Left forelimb (tissue), 1 donor: ENCODE measurements at places on chromosomes 12 and 14.

DNA sequence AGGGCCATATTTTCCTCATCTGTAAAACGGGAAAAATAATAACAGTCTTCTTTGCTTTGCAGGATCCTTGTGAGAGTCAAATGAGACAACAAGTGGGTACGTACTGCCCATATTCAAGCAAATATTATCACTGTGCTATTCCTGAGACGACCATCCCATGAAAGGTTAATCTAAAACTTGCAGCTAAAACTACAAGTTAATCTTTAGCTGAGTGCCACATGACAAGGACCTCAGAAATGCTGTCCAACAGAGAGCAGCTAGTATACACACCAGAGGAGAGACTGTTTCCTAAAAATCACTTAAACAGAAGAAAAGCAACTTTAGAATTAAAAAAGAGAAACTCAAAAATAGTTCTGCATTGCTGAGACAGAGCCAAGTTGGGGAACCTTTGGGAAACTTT is 162.7 kb upstream of the TMTC2 start:
- DNase-seq = no peak

GRCh38 chr12:69555461-69555860 is 29.8 kb upstream of the CCT2 start:
- no peak for DNase-seq

DNA sequence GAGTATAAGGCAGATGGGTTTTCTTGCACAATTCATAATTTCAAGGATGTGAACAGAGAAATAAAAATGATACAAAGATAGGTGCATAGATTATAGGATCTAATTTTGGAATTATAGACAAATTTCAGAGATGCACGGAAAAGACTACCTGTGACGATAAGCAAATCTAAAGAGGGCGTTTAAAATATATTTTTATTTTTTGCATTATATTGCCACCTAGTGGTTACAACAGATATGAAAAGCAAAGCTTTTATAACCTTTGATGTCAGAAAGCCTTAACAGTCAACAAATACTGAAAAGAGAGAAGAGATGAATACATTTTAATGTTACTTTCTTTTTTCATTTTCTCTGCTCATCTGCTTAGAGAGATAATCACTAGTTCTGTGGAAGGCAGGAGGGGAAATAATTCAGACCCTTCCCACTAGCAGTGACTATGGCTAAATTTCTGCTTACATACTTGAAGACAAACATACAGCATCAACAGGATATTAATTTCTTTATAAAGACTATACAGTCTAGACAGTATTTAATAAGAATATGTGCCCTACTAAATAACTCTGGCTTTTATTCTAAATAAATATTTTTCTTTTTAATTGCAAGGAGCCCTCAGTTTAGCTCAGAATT is 46.3 kb downstream of the NTS start:
- DNase-seq = no peak

DNA sequence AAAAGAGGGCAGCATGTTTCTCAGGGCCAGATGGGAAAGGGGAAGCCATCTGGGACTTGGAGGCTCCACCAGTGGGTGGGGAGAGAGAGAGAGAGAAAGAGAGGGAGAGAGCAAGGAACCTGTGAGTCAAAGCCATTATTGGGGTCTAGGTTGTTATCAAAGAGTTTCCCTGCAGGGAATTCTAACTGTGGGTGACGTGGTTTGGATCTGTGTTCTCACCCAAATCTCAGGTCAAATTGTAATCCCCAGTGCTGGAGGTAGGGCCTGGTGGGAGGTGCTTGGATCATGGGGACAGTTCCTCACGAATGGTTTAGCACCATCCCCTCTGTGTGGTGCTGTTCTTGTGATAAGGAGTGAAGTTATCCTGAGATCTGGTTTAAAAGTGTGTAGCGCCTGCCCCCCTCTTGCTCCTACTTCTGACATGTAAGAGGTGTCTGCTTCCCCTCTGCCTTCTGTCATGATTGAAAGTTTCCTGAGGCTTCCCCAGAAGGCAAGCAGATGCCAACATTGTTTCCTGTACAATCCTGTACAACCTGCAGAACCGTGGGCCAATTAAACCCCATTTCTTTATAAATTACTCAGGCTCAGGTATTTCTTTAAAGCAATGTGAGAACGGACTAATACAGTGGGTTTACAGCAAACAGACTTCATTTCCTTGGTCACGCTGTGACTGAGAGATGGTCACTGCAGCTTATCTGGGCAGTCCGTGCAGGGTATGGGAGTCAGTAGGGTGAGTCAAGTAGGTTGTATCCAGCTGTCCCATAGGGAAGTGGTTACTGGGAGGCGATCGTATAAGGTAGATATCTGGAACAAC is 52.4 kb downstream of the CCDC91 start:
- DNase-seq = no peak

- DNase-seq = no peak
These were observed 127.0 kb downstream of the MED13L start for GRCh38 chr12:116150452-116150851.

- DNase-seq = no peak
These were observed 80.0 kb downstream of the BTG1 start for GRCh38 chr12:92065639-92066038.

DNA sequence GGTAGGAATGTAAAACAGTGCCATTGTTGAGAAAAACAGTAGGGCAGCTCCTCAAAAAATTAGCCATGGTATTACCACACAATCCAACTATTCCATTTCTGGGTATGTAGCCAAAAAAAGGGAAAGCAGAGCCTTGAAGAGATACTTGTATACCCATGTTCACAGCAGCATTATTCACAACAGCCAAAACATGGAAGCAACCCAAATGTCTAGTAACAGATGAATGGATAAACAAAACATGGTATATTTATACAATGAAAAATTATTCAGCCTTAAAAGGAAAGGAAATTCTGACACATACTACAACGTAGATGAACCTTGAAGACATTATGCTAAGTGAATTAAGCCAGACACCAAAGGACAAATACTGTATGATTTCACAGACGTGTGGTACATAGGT is 67.6 kb upstream of the GNG2 start:
- DNase-seq = no peak

GRCh38 chr14:32408018-32408417 is 78.9 kb downstream of the AKAP6 start:
- DNase-seq = no peak

- DNase-seq = no peak
These were observed 172.7 kb upstream of the CNOT2 start for GRCh38 chr12:70070494-70071007.

GRCh38 chr12:91400271-91400670 is 217.7 kb upstream of the DCN start:
- DNase-seq = no peak

- no peak for DNase-seq
These were observed 1.1 kb upstream of the SLCO1B1 start for GRCh38 chr12:21129906-21130305.

DNA sequence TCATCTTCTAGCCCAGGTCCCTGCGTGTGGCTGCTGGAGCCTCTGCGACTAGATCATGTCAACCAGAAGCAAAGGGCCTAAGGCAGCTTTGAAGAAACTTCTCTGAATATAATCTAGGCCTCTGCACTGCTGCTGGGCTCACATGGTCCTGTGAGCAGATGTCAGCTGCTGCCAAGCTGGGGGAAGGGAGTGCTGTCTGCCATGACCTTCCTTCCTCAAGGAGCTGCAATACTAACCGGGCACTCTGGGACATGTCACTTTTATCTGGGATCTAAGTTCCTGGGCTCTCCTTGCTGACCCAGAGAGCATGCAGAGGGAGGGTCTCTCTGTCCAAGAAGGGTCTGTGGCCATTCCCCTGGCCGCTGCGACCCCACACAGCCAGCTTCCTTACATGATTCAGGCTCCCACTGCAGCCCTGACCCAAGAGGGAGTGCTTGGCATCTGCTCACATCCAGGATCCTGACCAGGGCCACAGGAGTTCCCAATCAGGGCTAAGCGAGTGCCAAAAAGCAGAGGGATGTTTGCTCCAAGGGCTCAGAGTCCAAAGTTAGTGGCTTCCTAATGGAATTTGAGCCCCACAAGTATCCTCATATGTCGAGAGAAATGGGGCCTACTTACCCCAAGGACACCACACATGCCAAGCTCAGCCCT is 74.0 kb downstream of the PLEKHG3 start:
- DNase-seq = no peak

DNA sequence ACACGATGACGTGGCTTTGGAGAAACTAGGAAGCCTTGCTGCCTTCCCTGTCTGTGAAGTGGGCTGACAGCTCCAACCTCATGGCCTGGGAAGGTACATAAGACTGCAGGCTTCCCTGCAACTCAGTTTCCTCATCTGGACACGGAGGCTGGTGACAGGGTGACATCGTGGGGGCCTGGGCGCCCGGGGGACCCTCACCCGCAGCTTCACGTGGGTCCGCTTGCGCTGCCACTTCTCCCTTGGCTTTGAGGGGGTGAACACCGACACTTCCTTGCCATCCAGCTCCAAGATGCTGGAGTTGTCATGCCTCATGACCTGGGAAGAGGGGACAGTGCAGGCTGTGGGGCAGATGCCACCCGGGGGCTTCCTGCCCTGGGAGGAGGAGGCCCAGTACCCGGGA is 7.6 kb downstream of the ARL6IP4 start:
- DNase-seq = no peak

DNA sequence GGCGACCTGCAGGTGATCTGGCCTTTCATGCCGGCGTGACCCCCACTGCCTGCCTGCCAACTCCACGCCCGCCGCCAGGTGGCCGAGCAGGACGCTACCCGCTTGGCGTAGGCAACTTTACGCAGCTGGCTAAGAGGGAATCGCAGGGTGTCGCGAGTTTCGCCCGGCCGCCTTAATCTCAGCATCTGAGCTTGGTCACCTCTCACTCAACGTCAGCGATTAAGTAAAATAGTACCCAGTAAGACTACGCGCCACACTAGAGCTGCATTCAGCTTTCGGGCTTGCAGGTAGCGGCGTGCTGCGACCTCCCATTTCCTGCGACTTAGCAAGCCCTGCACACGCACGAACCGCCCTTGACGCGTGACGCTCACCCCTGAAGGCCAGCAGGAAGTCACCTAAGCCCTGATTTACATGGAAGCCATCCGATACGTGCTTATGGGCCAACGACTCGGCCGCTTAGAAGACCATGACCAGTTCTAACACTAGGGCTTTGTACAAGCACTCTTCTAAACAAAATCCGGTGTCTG is 33.2 kb downstream of the WBP11 start:
- DNase-seq = peak; percentile 85

DNA sequence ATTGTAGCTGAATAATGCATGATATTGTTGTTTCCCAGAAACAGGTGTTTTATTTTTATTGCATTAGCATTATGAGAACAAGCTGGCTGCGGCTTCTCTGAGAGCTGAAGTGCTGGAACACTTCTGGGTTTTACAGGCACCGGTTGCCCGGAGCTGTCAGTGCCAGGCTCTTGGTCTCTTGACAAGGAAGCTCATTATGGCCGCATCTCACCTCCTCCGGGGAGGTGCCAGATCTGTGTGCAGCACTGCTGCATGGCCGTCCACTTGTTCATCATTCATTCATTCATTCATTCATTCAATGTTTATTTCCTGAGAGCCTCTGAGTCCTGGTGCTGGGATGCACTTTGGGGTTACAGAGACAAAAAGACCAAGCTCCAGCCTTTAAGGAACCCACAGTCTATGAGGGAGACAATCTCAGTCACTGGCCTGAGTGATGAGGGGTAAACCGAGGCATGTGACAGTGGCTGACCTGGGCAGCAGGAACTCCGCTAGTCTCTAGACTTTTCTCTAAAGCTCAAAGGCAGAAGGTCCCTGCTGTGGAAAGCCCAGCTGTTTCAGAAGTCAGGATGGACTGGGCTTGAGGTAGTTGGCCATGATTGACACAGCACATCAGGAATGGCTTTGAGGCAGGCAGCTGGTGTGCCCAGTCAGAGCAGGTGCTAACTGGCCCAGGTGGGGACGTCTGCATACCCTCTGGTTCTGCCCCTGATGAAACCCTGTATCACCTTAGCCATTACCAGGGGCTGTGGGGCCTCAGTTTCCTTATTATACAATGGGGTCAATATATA is 181.0 kb downstream of the ADGRD1 start:
- no peak for DNase-seq

DNA sequence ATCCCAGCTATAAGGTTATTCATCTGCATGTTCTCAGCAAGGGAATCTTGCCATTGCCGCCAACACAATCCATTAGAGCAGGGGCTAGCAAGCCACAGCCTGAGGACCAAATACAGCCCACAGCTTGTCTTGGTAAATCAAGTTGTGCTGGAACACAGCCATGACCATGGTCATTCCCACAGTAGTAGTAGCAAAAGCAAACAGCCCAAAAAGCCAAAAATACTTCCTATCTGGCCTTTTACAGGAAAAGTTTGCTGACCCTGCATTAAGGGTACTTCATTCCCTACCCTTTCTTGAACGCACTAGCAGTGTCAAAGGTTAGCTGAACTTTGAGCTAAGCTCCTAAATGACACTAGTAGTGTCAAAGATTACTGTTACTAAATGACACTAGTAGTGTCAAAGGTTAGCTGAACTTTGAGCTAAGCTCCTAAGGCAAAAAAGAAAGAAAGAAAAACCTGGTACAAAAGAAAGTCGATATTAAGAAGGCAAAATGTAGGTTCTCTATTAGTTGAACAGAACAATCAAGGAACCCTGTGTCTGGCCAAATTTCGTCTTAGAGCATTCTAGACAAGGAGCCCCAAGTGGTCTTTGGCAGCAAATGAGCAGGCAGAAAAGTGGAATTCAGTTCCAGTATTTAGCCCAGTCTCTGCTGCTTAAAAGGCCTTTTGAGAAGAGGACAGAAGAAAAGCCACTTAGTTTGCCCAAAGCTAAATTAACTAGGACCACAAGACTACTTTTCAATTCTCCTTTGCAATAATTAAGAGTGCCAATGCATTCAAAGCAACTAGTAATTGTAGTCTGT is 67.7 kb downstream of the NT5DC3 start:
- DNase-seq = no peak

DNA sequence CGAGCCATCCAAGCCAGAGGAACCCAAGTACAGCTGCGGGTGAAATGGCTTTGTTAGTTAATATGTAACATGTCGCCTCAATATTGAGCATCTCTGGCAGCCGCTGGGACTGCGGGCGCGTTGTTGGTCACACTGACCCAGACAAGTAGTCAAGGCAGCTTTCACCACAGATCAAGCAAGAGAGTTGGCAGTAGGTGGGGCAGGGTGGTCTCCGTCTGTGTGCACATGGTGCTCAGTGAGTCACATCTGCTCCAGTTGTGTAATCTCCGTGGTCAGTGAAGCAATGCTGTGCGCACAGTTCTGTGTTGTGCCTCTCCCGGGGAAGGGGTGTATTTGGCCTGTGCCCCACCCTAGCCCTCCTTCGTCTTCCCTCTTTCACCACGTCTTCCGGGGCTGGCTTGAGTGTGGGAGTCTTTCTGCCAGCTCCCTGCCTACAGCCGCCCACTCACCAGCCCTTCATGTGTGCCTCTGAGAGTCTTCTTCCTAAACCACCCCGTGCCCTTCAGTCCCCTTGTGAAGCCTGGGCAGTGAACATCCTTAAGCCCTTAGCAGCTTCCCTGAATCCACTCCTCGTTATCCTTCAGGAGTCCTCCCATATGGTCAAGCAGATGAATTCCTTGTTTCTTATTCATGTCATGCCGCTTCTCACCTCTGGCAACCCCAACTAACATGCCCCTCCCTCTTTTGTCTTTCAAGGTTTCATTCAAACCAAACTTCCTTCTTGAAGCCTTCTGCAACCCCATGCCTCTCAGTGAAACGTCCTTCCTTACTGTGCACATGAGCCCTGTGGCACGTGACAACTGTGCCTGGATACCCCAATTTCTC is 242.1 kb downstream of the CACNA1C start:
- no peak for DNase-seq

- no peak for DNase-seq
These were observed 1035.5 kb downstream of the FSCB start for GRCh38 chr14:43471595-43471994.
